ENCODE measurements at places on chromosomes 2 and 18.

DNA sequence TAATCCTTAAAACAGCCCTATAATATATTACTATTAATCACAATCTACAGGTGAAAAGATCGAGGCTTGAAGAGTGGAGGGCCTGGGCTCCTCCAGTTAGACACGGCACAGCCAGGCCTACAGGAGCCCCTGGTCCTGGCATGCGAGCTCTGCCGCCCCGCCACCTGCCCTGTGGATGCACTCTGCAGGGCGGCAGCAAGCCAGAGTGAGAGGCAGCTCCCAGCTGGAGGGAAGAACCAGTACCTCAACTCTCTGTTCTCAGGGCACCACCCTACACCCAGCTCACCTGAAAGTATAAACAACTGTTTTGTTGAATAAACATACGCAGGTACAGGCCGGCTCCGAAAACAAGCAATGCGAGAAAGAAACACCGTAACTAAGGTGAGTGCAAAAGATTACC lies 34.6 kb downstream of the EIPR1 start:
- DNase-seq = no peak

DNA sequence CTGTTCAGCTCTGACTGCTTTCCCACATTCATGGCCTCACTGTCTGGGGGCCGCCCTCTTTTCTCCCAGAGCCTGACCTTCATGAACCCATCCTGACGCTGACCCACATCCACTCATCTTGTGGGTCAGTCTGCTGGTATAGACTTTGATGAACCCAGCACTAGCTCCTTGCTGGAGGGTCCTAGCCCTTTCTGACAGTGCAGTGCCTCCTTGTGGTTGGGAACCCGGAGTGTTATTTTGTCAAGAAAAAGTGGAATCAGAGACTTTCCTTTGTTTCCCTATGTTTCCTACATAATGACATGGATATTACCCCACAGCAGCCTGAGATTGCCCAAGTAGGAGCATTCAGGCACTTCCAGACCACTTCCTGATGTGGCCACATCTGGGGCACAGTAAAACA lies 19.3 kb upstream of the OSR1 start:
- DNase-seq = no peak

DNA sequence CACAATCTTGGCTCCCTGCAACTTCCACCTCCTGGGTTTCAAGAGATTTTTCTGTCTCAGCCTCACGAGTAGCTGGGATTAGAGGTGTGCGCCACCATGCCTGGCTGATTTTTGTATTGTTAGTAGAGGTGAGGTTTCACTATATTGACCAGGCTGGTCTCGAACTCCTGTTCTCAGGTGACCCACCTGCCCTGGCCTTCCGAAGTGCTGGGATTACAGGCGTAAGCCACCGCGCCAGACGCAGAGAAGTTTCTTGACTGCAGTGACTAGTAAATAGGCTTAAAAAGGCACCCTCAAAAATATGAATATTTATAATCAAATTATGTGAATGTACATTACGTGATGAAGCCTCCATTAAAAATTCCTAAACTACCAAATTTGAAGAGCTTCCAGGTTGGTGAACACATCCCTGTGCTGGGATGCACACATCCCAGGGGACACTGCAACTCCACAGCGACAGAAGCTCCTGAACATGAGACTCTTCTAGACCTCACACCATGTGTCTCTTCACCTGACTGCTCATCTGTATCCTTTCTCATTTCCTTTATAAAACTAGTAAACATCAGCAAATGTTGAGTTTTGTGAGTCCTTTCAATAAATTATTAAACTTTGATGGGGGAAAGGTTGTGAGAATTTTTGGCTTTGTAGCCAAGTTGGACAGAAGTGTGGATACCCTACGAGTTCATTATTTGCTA lies 203.3 kb upstream of the SPOPL start:
- no peak for DNase-seq

DNA sequence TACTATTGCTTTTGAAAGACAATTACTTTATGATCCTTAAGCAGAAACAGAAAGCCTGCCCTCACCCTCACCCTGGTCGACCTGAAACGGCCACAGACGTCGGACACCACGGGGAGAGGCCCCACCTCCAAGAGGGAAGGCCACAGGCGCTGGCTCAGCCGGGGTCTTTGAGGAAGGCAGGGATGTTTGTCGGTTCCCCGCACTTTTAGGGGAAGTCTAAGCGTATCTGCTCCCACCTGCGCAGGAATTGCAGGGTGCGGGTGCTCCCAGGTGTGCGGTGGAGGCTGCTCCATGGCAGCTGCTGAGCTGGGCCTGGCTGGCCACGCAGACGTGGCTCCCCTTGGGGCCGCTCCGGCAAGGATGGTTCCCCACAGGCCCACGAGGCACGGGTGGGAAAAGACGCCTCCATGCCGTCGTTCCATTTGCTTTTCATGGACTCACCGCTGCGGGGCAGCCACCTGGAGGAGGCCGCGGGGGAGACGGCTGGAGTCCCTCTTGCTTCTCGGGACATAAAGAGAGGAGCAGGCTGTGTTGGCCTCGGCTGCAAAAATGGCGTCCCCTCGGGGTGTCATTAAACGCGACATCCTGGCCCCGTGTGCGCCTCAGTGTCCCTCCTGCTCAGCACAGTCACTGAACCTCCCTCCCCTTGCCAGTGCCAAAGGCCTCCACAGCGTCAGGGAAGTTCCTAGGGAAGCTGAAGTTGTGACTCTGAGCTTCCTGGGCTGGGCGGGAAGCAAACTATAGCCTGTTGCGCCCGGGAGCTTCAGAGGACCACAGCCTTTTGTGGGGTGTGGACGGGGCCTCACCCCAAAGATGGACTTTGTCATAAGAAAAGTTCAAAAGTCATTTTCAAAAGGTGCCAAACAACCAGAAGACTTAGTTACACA lies 63.4 kb downstream of the NFATC1 start:
- DNase-seq = no peak

All from NAMALWA (cell line).